ENCODE measurements at places on chromosomes 11 and 22.

GRCh38 chr11:28110108-28110820, 2.1 kb downstream of the METTL15 start:
- DNase-seq: peak; percentile 81

DNA sequence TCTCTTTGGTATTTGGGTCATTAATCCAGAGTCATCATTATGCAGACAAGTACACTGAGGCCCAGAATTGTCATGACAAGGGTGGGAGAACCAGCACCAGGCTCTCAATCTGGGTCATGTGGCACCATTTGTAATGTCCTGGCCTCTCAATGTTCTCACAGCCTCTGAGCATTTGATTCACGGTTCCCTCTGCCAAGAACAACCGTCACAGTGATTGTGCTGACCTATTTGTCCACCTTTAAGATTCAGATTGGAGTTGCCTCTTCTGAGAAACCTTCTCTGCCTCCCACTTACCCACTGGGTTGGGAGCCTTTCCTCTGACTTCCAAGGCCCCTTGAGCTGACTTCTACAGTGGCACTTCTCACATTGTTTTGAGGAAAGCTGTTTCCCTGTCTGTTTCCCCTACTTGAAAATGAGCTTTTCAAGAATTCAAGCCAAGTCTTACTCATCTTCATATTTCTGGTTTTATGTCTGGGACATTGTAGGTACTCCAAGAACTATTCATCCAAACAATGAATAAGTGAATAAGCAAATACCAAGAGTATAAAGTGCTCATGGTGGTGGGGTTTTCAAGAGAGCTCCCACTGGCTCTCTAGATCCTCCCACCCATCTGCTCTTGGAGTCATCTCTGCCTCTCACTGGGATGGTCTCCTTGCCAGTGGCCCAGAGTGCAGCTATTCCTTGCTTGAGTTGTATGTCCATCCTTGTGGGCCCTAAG, 126.4 kb upstream of the E2F8 start:
- no peak for DNase-seq

DNA sequence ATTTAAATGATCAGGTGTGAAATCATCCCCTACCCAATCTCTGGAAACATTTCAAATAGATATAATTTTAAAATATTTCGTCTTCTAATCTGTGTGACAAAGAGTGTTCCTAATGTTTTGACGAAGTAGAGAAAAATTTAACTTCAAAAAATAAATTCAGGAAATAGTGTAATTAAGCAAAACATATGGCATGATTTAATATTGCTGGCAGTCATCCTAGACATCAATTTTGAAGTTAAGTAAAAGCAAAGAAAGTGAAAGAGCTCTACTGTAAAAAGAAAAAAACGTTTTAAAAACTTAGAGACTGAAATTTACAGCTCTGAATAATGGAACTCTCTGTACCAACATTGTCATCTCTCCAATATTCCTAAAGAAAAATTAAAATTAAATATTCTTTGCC, 1062.3 kb downstream of the LRRC4C start:
- no peak for DNase-seq

GRCh38 chr11:10793470-10794255, 15.1 kb downstream of the EIF4G2 start:
- no peak for DNase-seq

- no peak for DNase-seq
Observed at GRCh38 chr22:36999463-36999862, 19.8 kb downstream of the TST start.

DNA sequence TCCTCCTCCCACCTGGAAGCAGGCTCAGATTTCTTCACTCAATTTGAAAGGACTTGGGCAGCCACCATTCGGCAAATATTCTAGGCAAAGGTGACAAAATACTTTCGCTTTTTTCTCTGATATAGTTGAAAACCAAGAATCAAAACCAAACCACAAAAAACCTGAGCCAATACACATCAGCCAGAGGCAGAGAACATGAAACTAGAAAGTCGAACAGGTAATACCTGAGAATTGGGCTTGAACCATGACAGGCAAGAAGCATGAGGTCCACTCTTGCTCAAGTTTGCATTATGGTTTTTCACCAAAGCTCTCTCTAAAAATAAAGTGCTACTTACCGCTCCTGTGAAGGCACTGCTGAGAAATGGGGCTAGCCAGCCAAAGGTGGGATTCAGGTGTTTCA, 26.2 kb upstream of the LDLRAD3 start:
- DNase-seq: no peak

DNA sequence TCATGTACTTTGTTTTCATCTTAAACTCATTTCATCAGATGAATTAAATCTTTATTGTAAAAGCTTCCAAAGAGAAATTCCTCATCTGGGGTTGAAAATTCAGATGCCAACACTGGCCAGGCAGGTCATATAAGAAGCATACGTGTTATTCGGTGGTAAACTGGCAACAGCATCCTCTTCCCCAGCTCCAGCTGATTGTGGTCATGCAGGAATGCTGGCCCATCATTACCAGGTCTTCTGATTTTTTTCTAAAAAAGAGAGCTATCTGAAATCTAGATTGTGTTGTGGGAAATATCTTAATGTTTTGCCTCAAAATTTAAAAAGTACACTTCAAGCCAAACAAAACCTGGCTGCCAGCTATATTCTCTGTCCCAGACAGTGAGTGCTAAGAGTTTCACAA, 53.6 kb downstream of the ARFGAP2 start:
- no peak for DNase-seq

DNA sequence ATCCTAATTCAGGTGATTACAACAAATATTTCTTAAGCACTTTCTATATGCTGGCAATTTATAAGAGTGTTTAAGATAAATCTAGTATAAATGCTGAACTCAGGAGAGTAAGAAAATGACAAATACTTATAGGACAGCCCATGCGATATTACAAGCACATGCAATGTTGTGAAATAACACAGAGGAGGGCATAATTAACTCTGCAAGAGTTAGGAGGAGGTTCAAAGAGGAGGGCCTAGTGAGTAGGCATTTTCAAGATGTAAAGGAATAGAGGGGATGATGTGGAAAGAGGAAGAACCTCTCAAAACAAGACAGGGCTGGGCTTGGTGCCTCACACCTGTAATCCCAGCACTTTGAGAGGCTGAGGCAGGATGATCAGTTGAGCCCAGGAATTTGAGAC, 37.1 kb upstream of the IL17RA start:
- DNase-seq: no peak

DNA sequence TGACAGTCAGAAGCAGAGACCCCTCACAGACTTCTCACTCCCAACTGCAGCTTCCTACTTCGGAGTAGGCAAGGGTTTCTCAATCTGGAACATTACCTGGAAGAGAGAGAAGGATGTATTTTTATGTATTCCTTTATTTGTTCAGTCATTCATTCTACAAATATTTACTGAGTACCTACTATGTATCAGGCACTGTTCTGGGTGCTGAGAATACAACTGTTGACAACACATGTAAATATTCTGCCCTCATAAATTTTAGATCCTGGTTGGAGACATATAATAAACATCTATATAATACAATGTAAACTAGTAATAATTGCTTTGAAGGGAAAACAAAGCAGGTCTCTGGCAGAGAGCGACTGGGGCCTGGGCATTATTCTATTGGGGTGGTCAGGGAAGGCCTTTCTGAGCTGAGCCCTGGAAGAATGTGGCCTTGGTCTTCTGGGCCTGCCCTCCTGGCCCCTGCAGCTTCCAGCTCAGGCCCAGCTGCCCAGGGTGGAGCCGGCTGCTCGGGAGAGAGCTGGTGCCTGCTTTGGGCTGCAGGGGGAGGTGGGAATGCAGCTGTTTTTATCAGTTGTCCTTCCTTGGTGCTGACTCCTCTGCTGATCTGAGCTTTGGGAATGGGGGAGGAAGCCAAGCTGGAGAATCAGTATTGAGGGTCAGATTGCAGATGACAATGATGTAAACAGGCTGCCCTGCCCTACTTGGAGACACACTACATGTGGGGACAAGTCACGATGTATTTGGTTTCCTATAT, 46.8 kb downstream of the PKNOX2 start:
- no peak for DNase-seq

DNA sequence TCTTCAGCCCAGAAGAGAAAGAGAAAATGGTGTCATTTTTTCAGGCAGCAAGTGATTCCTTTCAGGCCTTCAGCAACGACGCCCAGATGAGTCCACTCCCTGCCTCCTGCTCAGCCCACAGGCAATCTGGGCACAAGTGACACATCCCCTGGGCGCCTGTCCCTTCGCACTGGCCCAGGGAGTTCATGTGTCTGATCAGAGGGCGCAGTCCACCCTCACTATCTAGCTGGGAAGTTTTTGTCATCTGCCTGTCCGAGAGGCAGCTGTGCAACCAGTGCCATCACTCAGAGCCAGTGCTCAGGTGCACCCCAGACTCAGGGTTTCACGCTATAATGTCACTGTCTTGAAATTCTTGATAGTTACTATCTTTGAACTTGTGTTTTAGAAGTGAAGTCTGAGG, 1.4 kb upstream of the KCNQ1OT1 start:
- no peak for DNase-seq

GRCh38 chr22:23063539-23064380, 6.6 kb upstream of the GNAZ start:
- DNase-seq: peak; percentile 6

GRCh38 chr22:42281284-42281683, 10.8 kb upstream of the TCF20 start:
- no peak for DNase-seq

- no peak for DNase-seq
Observed at GRCh38 chr22:23696326-23696851, 5.6 kb downstream of the RGL4 start.

- no peak for DNase-seq
Observed at GRCh38 chr11:86668929-86669328, 3.5 kb downstream of the ME3 start.

- no peak for DNase-seq
Observed at GRCh38 chr11:64570341-64570740, 20.7 kb upstream of the SLC22A12 start.

DNA sequence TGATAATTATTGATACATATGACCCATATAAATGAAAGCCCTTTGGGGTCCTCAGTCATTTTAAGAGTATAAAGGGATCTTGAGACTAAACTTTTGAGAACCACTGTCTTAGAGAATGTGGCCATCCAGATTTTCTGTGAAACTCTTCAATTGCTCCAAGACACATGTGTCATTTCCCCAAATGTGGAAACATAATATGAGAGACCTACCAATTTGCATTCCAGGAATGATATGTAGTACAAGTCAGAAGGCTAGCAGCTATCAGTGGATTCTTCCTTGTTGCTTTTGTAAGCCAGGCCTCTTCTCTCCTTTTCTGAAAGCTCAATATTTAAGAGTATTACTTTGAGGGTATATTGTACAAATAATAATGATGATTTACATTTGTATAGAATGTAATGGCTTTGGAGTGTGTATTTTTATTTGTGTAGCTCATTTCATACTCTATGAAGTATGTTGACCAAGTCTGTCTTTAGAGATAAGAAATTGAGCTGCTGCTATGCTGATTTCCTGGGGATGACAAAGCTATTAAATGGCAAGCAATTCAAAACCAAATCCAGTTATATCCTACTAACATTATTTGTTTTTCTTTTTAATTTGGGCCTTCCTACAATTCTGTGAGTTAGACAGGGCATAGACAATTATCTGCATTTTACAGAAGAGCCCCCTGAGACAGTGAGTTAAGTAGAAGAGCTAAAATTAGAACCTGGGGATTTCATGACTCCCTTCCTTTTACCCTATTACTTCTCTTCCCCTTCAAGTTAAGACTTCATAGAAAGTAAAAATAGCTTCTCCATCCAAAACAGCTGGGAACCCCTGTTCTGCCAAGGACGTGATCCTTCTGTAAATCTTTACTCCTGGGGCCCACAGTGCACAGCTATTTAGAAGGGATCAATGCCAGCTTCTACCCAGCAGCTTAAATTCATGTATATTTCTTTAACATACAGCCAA, 131.9 kb downstream of the WNT11 start:
- no peak for DNase-seq

DNA sequence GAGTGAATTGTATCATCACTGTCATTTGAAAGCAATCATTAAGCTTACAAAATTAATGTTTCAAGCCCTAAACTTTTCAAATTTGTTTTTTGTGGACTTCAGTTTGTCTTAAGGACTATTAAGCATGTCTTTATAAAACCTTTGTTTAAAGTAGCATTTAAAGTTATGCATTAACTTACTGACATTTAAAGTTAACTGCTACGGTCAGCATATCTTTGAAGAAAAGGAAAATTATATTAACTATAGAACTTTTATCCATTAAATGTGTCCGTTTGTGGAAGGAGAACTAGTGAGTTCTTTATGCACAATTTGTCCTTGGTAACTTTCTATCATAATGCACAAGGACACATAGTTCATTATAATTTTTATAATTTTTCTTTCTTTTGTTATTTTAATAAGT, 103.4 kb downstream of the FANCF start:
- no peak for DNase-seq

GRCh38 chr11:78429209-78429608, 11.6 kb upstream of the GAB2 start:
- no peak for DNase-seq

- peak; percentile 66 for DNase-seq
Observed at GRCh38 chr11:115741376-115742107, 237.3 kb upstream of the CADM1 start.

- no peak for DNase-seq
Observed at GRCh38 chr11:59302991-59303390, 55.7 kb upstream of the OR5AN1 start.

DNA sequence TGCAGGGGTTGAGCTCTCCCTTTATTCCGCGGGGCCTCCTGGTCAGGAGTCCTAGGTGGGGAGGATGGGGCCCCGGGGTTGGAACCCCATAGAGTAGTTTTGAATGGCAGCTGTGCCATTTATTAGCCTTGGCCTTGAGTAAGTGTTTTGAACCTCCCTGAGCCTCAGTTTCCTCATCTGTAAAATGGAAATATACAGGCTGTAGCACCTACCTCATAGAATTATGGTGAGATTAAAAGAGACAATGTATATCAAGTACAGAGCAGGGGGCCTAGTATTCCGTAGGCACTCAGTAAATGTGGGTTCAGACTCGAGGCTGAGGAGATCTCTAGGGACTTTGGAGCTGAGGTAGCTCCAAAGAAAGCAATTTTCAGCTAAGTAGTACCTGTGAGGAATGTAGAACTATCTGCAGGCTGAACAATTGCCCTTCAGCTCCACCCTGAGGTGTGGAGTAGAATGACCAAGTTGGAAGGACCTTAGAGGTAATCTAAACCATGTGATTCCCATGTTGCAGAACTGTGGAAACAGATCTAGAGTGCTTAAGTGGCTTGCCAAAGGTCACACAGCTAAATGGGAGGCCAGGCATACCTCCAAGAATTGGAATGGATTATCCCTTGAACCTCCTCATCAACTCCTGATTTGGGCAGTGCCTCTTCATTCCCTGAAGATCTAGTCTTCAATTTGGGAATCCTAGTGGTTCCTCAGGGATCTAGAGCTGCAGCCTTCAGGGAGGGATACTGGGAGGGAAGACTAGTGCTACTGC, 682 bp downstream of the PGAP2 start:
- DNase-seq: peak; percentile 60

GRCh38 chr22:33823552-33823951, 96.7 kb downstream of the LARGE1 start:
- DNase-seq: no peak

Data from HAP-1 (cell line).